ENCODE measurements at places on chromosomes 1 and 21.

DNA sequence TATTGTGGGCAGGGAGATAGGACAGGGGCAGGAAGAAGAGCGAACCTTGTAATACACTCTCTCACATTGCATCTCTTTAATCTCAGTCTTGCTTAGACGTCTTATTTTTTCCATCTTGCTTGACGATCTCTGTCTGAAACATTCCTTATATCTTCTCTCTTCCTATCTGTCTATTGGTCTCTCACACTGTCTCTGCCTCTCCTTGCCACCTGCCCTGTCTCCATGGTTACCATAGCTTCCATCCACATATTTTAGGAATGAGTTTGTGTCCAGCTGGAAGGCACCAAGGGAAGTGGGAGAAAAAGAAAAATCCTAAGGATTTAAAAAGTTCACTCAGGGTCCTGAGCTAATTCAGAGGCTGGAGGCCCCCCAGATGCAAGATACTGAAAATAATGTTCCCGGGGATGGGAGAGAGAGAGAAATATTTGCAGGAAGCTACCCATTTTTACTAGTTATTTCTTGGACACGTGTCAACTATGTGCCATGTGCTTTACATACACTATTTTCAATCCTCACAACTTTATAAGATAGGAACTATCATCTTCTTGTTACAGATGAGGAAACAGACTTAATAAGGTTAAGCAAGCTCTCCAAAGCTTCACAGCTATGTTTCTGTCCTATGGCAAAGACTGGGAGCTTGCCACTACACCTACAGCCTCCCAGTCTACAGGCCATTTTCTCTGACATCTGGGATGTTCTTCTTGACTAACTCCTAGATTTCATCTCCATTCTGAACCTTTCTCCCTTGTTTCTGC is 933 bp downstream of the ANKRD34A start:
- DNase-seq, result no peak

DNA sequence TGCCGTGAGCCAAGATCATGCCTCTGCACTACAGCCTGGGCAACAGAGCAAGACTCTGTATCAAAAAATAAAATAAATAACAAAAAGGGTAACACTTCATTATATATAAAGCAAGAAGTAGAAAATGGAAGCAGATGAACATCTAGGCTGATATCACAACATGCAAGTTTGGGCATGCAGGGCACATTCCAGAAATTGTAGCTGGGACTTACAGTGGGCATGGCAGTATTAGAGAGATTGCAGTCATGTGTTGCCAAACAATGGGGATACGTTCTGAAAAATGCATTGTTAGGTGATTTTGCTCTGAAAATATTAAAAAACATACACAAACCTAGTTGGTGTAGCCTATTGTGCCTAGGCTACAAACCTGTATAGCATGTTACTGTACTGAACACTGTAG is 441.0 kb upstream of the PRMT6 start:
- no peak for DNase-seq

GRCh38 chr1:18191481-18192155 is 84.0 kb downstream of the IGSF21 start:
- DNase-seq, result no peak

- DNase-seq, result no peak
Observed at GRCh38 chr1:40299366-40300248, 17.5 kb downstream of the COL9A2 start.

DNA sequence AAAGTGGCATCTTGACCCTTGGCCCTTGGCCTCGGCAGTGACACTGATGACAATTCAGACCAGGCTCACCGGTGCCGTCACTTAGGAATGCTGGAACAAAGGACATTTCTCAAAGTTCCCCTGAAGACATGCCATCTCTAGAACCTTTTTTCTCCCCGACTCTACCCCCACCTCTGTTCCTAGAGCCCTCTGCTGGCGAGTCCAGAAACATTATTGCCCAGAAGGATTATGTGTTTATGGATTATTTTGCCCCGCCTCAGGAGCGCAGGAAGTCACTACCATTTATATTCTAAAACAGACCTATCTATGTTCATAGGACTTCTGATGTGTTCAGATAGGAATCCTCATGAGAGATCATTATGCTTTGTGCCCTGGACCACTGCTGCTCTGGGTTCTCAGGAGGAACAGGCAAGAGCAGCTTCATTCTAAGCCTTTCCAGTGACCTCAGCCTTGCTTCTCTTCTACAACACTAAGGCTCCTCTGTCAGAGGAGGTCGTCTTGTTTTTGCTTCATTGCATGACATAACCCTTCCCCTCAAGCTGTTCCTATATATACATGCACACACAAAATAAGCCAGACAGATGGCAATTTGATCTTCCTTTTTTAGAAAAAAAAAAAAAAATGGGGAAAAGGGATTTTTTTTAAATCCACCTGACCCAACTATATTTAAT is 12.4 kb upstream of the SHISA4 start:
- no peak for DNase-seq

DNA sequence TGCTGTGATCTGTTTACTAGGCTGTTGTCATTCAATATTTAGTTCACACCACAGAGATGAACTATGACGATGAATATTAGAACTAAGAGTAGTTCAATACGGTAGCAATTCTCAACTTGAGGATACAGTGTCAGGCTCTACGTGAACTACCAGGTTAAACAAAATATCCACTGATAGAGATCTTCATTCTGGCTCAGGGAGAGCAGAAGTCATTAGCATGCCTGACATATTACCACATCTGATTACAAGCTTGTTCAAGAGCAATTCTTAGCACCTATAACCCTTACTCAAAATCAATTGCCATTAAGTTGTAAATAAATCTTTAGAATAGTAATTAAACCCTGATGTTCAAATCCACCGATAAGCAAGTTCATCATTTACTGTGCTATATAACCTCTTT is 207.2 kb downstream of the CHRM3 start:
- DNase-seq, result no peak

- DNase-seq, result no peak
Observed at GRCh38 chr1:2316451-2316961, 74.8 kb downstream of the MORN1 start.

GRCh38 chr1:34236089-34236488 is 59.4 kb downstream of the C1orf94 start:
- no peak for DNase-seq

GRCh38 chr1:92832537-92833114 is 786 bp downstream of the RPL5 start:
- DNase-seq, result no peak

- DNase-seq, result no peak
Observed at GRCh38 chr1:72006092-72006491, 276.2 kb downstream of the NEGR1 start.

DNA sequence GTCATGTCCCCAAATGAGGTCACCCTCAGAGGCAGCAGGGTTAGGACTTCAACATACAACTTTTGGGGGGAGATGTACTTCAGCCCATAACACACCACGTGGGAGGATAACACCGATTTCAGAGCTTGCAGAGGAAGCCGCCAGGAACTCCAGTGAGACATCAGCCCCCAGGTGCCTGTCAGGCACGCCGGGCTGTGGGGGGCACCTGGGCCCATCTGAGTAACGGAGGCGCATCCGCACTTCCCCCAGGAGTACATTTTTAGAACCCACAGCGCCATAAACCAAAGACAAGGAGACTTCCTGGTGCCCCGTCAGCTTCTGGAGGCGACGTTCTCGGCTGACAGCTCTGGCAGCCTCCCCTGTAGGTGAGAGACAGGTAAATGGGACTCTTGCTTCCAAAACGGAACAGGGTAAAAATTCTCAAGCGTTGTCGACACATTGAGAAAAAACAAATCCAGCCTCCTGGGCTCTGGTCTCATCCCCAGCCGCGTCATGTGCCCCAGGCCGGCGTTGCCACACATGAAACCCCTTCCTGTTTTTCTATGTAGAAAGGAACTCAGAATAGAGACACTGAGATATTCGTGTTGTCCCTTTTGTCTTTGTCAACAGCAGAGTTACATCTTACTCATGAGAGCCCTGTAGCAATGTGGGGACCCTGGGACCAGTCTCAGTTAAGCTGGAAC is 93.3 kb downstream of the PDE9A start:
- DNase-seq, result no peak

DNA sequence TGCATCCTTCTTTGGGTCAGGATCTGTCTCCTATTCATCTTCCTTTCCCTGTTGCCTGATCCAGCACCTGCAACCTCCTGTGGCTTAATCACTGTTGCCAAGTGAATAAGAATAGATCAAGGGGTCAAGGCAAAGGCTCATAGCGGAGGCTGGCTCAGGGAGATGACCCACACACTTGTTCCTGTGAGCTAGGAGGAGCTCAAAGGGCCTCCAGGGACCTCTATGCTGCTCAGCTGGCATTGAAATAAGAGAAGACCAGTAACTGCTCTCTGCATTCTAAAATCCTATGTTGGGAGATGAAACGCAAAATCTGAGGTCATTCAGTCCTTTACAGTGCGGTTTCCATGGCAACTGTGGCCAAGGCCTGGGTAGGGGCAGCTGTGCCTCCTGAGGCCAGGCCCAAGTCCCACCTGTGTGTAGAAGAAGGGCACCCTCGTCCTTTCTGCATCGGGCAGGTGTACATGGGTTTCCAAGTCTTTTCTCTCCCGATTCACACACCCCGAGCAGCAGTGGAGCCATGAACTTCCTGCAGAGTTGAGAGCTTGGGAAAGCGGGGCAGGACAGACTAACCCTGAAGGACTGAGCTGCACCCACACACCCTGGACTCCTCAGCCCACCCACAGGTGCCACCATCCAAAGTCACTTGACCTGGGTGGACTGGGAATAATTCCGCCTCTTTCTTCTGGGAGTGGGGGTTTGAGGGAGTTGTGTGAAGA is 27.8 kb upstream of the STUM start:
- DNase-seq, result no peak

GRCh38 chr1:5877683-5878530 is 114.3 kb downstream of the NPHP4 start:
- DNase-seq, result no peak

DNA sequence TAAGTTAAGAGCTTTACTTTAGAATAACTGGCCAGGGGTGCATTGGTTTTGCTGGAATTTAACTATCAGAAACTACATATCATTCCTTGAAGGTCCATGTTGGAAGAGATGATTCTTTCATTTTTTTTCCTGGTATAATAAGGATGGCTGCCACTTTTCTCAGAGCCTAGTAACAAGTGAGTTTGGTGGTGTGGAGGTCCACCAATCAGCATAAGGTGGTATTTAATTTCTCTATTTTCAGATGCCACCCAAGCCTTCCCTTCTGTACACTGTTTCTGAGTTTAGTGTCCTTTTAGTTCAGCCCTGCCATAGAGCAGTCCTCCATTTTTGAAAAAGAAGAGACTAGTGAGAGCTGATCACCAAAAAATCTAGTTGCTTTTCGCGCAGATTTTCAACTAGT is 386.3 kb downstream of the USP25 start:
- no peak for DNase-seq

- DNase-seq, result no peak
Observed at GRCh38 chr1:62285984-62286785, 33.0 kb downstream of the KANK4 start.

DNA sequence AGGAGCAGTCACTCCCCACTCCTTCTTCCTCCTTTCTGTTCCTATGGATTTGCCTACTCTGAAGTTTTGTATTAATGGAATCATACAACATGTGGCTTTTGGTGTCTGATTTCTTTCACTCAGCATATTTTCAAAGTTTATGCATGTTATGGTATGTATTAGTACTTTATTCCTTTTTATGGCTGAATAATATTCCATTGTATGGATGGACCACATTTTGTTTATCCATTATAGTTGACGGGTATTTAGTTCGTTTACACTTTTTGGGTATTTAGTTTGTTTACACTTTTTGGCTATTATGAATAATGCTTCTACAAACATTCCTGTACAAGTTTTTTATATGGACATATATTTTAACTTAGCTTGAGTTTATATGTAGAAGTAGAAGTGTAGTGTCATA is 113.1 kb downstream of the PCBP3 start:
- no peak for DNase-seq

GRCh38 chr1:90671251-90671650 is 45.9 kb downstream of the BARHL2 start:
- DNase-seq, result no peak

- no peak for DNase-seq
Observed at GRCh38 chr1:245079021-245079609, 75.7 kb upstream of the KIF26B start.

- DNase-seq, result no peak
Observed at GRCh38 chr1:244297616-244298015, 154.1 kb downstream of the ADSS2 start.

- DNase-seq, result no peak
Observed at GRCh38 chr1:111214074-111214801, 13.3 kb upstream of the CHI3L2 start.

- no peak for DNase-seq
Observed at GRCh38 chr1:204712708-204713430, 27.3 kb upstream of the LRRN2 start.

DNA sequence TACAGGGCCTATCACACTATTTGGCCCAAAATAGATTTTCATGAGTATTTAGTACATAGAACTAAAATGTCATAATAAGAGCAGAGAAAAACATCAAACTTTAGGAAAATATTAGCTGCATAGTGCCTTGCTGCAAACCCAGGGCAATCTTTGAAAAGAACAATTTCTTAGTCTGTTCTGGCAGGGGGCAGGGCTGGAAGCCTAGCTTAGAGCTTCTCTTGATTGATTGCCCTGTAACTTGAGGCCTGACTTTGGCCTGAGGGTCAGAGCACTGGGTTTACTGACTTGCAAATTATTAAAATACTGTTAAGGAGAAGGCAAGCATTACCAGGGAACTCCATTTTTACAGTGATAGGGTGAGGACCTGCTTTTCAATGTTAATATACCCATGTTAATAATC is 115.8 kb upstream of the SPAG17 start:
- no peak for DNase-seq

DNA sequence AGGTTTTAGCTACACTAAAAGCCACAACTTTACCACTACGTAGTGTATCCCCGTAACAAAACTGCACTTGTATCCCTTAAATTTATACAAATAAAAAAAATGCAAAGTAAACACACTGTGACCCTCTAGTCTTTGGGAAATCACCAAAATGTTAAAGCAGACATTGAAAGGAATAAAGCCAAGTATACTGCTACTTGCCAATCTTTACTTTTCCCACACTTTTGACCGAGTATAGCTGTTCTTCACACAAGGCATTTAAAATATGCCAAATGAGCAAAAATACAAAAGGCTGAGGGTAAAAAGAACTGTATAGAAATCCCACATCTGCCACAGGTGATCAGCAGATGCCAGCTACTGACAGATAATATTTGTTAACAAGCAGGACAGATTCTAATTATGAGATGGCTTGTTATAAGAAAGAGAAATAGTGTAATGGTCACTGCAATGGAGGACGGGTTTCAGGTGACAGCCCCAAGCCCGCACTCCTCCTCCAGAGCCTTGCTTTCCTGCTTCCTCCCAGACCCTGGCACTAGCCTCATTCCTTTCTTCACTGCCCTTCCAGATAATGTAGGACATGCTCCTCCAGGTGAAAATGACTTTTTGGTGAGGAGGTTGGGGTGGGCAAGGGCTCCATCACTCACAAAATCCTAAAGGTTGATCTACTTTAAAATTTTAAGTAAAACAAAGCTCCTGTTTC is 18.1 kb downstream of the KCNT2 start:
- no peak for DNase-seq

GRCh38 chr1:61951731-61952580 is 209.7 kb downstream of the PATJ start:
- DNase-seq, result no peak

Measured in NCI-H187 treated with DMSO at 0.1 percent for 48 hours (cell line).